GM12864 (cell line): ENCODE measurements at places on chromosomes 11 and 22.
A peak's percentile ranks its signal among the peaks of the same experiment; 100 is the strongest.

DNA sequence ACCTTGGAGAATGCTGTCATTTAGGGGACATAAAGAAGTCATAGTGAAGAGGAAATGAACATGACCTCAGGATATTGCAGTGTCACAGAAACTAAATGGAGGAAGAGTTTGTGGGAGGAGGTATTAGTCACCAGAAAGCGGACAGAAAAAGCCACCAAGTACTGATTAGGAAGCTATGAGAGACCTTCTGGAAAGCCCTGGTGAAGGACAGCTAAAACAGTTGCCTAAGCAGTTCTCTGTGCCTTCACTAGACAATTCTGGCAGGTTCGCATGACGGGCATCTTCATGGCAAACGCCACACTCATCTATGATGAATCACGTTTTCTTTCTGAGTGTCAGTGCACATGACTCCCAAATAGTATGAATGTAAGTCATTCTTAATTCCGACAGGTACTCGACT is 325.8 kb downstream of the C11orf87 start:
- DNase-seq: no peak

- no peak for DNase-seq
Observed at GRCh38 chr11:124751741-124752470, at the start of gene VSIG2. VSIG2 (minus strand) TSS chr11:124752255; CDS start chr11:124752137, 118 bp downstream.

- no peak for DNase-seq
Observed at GRCh38 chr11:127136438-127136837, 135.9 kb upstream of the KIRREL3 start.

DNA sequence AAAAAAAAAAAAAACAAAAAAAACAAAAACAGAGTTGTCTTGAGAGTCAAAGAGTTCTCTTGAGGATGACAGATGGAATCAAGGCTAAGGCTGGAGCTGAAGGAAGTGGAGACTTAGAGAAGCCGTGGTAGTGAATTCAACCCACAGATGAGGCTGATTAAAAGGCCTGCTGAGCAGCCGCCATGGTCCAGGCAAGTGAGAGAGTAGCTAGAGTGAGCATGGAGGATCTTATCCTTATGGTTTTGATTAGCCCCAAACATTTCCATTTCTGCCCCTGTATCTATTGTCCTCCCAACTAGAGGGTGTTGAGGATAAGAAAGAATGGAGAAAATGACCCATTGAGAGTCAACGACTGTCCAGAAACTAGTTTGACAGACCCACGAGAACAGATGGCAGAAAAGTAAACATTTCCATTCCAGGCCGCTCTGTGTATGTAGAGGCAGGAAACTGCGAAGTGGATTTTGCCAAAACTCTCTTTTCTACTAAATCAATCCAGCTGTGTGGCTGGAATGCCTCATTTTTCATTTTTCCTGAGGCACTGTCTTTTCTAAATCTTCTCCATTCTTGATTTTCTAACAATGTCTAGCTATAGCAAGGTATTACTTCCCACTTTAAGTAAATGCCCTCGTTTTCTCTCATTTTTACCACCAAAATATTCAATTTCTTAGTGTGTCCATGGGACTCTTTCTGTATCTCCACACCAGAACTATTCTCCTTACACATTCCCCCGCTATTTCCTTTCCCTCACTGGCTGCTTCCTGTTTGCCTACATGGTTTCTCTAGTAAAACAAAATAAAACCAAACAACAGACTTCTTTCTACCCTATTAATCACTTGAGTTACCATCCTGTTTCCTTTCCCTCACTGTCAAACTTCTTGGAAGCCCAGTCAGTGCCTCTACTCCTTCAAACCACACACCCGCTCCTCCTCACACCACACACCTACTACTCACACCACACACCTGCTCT is 5.4 kb upstream of the MMP8 start:
- DNase-seq: no peak

DNA sequence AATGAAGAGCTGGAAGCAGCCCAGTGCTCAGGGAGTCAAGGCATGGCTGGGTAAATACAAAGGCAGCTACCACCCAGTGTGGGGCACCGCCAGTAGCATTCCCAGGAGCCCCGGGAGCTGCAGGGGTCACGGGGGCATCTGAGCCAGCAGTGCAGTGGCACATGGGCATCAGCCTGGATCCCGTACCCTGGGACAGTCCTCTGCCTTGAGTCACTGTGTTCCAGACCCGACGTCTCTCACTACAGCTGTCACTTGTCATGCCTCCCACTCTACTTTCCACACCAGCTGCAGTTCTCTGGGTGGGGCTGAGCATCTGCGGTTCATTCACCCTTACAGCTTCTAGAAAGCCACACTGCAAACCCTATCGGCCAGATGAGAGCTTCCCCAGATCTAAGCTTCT is 29.6 kb downstream of the DHCR7 start:
- peak; percentile 61 for DNase-seq

DNA sequence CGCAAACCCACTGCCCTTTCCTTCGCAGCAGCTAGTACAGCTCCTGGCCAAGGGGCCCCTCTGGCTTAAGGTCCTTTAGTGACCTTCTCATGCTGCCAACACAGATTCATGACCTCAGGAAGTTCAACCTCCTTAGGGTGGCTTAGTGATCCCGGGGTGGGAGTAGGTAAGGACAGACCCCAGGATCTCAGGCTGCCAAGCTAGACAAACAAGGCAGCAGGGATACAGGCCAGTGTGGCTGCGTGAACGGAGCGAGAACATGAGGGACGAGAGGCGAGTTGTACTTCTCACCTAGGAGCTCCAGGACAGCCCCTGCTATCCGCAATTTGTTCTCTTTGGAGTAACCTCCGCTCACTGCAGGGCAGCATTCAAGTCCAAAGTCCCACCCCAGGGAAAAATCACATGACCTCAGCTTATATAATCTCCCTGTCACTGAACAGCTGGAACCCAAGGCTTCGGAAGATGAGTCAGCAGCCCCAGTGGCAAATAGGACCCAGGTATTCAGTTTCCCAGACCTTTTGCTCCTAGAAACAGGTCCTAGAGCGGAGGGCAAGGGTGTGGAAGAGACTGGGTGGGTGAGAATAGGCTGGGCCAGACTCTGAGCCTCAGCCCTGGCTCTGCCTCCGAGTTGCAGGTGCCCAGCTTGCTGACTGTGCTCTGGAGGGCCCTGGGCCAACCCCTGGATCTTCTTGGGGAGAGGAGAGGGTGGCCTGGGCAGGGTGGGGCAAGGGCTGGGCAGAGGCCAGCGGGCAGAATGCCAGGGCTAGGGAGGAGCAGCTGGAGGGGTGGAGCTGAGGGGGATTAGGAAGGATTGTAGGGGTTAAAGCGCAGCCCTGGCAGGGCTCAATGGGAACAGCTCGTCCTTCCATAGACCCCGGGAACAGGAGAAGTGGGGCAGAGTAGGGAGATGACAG is 13.1 kb downstream of the USP2 start:
- DNase-seq: no peak

GRCh38 chr22:23243006-23243573 is 62.8 kb downstream of the BCR start:
- DNase-seq: no peak

DNA sequence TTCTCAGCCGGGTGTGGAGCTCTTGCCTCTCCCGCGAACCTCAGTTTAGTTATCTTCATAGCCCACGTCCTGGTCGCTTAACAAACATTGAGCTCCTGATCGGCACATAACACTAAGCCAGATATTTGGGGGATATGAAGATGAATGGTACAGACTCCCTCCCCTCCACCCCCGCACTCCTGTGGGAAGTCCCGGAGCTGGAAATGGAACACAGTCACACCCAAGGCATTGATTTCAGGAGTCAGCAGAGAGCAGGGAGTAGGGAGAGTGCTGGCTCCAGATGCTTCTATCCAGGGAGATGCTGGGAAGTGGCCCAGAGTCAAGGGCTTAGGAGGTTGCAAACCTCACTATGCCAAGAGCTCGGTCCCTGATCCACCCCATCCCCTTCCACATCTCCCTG is 26.1 kb upstream of the CABP7 start:
- DNase-seq: no peak

DNA sequence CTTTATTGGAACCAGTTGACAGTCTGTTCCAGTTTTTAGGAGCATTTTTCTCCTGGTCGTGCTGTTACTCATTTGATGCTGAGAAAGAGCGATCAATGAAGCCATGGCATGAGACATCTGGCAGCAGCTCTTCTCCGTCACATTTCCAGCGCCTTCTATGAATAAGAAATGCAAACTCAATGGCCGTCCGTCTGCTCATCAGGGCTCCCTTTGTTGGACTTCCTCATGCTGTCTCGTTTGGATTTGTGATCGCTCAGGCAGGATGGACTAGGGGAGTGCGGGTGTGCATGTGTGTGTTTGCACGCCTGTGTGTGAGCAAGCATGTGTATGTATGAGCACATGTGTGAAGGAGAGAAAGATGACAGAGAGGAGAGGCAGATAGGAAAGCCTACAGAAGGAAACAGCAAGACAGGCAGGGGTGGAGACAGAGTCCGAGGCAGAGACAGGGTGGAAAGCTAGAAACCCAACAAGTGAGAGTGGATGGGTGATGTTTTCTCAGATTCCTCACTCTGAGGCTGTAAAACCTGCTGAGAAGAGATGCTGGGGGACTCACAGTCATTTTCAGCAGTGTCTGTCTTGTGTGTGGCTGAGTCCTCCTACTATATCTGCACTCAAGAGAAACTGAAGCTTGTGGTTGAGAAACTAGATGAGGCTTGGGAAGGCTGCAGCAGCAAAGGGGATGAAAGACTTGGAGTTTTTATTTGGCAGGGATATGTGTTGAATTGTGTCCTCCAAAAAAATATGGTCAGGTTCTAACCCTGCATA is 56.0 kb upstream of the CLMP start:
- no peak for DNase-seq

DNA sequence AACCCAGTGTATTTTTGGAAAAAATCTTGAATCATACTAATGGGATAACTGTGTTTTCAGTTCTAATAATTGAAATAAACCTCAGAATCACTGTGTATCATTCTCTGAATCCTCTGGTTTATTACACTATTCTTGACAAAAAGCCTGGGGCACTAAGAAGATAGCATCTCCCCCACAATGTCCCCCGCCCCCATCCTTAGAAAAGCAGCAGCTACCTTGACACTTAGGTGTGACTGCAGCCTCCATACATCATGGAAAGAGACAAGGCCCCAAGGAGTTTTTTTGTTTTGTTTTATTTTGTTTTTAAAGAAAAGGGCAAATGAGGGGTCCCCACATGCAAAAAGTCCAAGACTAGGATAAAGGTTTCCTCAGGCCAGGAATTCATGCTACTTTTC is 124.8 kb downstream of the APOL5 start:
- no peak for DNase-seq
